ENCODE measurements at places on chromosomes 5 and 9.

GRCh38 chr5:54443270-54443669 lies 12.2 kb upstream of the HSPB3 start:
- DNase-seq: peak; percentile 57

DNA sequence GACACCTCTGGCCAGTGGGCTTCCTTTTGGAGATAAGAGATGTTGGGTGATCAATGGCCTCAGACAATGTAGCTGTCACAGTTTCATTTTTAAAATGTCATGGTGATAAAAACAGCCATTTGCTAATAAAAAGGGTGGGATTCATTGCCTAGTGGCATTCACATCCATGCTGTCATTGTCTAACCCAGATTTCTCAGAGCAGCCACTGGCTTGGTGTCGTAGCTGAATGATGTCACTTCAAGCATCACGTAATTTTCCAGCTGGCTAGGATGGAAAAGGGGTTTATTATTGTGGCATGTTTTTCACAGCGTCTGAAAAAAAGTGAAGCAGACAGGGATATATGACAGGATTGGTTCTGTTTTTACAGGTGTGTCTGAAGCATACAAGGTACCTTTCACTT lies 184.7 kb downstream of the AOPEP start:
- no peak for DNase-seq

- no peak for DNase-seq
Measured at GRCh38 chr5:161030229-161030628, 178.2 kb upstream of the ATP10B start.

- peak; percentile 81 for DNase-seq
Measured at GRCh38 chr9:114804505-114804904, 1.3 kb downstream of the TNFSF15 start.

DNA sequence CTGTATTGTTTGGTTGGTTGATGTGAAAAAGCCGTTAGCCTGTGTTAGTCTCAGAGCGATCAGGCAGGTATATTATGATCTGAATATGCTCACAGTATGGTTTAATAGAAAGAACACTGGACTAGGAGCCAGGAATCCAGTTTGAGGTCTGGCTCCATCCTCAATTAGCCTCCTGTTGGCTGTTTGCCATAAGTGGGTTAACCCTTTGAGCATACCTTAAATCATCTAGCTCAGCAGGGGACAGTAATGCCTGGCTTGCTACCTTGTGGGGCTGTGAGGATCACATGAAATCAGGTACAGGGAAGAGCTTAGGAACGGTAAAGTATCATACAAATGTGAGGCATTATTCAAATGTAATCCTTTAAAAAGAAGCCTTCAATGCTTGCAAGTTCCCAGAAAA lies 104.7 kb downstream of the CMYA5 start:
- no peak for DNase-seq

DNA sequence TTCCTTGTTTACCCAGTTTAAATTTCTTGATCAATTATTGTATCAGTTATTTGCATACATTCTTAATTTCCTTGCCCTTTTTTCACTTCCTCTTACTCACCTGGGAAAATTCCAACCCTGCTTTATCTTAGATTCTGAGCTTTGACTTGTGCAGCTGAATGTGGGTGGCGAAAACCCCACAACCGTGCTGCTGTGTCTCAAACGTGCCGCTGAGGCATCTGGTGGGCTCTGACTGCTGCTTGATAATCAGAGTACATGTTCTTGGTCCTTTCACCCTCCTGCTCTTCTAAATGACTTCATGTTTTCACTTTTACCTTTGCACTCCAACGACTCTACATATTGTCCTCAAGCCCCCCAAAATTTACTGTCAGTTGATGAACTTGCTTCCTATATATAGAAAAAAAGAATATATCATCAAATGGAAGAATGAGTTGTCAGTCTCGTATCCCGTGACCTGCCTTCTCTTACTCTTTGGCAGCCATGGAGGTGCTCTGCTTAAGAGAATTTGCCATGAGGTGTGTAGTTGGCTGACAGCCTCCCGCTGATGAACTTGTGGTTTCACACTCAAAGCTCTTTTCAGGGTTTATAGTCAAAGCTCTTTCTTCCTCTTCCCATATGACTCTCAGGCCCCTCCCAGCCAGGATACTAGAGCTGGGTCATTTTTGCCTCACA lies 14.0 kb upstream of the JAK2 start:
- no peak for DNase-seq

DNA sequence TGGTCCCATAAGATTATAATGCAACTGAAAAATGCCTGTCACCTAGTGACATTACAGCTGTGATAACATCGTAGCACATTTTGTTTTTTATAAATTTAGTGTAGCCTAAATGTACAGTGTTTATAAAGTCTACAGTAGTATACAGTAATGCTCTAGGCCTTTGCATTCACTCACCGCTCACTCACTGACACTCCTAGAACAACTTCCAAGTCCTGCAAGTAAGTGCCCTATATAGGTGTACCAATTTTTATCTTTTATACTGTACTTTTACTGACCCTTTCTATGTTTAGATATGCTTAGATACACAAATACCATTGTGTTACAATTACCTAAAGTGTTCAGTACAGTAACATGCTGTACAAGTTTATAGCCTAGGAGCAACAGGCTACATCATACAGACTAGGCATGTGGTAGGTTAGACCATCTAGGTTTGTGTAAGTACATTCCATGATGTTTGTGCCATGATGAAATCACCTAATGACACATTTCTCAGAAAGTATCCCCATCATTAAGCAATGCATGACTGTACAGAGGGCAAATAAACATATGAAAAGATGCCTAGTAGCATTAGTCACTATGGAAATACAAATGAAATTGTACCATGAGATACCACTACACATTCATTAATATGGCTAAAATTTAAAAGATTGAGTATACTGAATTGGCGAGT lies 127.6 kb downstream of the TRPM6 start:
- no peak for DNase-seq

DNA sequence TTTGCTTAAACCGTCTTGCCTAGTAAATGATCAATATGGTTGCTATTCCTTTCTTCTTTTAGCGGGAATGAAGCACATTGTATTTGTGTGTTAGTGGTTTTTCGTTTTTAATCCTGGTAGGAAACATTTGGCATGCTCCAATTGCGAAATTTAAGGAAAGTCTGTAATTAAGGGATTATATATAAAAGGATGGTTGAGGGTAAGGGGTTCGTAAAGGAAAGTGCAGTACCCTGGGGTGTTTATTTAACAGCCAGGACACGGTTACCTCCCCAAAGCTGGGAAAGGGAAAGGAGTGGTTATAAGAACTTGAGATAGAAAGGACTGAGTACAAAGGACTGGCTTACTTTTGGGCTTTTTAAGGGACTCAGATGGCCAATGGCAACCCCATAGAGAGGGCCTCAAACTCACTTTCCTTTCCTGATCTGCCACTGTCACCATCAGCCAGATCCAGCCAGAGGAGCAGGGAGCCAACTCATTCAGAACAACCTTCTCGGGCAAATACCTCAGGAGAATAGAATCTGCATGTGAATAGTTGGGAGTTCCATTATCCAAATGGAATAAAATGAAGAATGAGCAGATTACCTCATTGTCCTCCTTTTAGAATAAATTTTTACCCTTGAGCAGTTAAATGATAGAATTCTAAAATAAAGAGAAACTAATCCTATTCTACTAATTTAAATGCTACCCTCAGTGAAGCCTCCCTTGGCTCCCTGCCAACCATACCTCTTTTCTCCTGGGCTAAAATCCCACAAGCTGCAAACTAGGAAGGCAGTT lies 117.7 kb downstream of the SNCAIP start:
- no peak for DNase-seq

GRCh38 chr9:32581512-32582143 lies 8.7 kb upstream of the NDUFB6 start:
- peak; percentile 58 for DNase-seq

DNA sequence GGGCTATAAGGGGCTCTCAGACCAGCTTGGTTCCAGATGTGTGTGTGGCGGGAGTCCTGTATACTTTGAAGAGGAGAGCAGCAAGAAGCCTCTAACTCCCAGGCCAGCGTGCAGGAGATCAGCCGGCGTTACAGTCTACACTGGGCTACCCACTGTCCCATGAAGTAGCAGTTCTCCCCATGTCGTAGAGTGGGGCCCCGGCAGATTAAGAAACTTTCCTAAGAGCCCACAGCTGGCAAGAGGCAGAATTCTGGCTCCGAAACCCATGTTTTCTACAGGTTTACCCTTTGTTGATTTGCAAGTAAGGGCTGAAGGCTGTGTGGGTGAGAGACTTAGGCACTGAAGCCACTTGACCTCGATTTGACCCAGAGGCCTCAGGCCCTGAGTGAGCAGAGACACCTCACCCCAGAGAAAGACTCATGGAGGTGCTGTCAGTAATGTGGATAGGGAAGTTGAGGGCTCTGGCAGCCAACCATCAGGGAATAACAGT lies 881 bp upstream of the B4GALT1 start:
- peak; percentile 33 for DNase-seq

- DNase-seq: no peak
Measured at GRCh38 chr5:158389786-158390185, 530.8 kb upstream of the CLINT1 start.

DNA sequence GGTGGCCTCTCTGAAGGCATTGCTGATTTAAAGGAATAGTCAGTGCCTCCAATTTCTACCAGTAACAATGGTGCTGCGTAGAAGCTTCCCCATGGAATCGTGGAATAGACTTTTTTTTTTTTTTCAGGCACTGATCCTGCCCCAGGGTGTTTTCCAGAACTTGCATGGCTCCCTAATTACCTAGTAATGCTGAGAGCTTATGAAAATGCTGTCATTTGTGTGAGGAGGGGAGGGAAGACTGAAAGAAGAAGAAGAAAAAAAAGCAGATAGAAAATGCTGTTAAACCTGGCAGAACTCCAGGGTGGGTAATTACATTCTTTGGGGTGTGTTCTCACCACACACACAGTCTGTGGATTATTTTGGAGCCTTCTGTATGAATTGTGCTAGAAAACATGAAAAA lies 4.8 kb upstream of the GRIA1 start:
- no peak for DNase-seq

DNA sequence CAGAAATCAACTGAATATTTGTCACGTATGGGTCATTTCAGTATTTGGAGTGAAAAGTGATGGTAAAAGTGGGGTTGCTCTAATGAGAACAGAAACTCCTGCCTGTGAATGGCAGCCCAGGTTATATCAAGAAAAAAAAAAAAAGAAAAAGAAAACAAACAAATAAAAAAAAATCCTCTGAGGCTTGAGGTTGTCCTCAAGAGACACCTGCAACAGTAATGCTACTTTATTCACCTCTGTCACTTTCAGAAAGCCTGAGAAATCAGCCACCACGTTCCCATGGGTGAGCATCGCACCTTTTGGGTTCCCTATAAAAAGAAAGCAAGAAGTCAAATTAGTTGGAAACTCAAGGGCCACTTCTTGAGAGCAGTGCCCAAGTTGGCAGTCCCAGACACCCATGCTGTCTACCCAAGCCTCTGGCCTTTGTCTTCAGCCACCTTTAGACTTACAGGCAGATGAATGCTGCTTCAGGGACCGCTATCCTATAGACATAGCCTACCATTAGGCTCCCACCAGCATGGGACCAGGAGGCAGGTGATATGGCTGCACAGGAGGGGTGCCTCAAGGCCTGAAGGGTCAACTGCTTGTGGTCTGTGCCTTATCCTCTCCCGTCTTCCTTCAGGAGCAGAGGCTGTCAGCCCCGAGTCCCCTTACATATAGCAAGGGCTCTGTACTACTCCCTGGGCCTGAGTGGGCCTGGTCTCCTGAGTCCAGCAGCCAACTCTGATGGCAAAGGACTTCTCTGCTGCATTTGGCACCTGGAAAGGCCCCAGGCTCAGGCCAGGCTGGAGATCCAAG lies 31.1 kb upstream of the MEIKIN start:
- DNase-seq: no peak

DNA sequence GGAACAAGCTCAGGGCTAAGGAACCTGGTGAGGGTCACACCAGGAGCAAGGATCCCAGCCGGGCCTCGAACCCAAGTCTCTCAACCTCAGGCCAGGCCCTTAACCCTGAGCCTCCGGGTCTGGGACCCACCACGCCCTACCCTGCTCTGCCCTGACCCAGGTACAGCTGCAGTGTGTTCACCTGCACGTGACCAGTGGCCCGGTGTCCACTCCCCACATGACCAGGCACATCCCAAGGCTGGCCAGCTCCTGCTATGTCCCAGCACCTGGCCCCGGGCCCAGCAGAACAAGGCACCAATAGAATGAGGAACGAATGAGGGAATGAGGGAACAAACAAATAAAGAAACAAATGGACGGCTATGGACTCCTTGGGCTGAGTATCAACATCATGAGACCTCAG lies 112.0 kb upstream of the SARDH start:
- no peak for DNase-seq

GRCh38 chr5:40405230-40405629 lies 274.5 kb upstream of the PTGER4 start:
- DNase-seq: no peak

GRCh38 chr9:93664549-93665120 lies 88.3 kb downstream of the PHF2 start:
- DNase-seq: no peak

DNA sequence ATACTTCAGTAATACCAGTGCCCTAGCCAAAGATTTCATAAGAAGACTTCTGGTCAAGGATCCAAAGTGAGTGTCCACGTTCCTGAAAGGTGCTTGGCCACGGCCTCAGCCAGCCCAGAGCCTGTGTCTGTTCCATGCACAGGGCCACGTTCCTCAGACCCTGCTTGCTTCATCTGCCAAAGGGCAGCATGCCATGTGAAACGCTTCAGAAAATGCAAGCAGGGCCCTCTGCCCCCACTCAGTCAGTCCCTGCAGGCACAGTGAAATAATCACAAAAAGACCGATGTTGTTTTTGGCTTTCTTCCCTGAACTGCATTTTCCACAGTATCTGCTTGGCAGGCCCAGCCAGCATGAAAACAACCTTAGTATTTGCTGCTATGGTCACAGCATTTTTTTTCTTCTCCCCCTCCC lies 85.5 kb upstream of the CTSL start:
- DNase-seq: no peak

GRCh38 chr9:15211815-15212495 lies 95.1 kb downstream of the TTC39B start:
- DNase-seq: no peak

DNA sequence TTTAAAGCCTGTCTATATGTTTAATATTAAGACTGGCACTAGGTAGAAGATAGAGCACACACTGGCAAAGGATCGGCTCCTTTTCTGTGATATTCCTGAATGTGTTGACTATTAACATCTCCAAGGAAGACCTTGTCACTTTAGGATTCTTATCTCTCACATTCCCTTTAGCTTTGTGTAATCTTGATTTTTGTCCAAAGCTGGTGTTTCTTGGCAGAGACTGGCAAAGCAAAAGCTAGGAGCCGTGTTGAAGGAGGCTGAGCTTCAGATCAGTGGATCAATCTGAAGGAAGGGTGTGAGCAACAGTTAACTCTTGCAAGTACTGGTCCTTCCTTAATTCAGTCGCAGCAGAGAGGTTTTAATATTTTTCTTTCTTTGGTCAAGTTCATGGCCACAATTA lies 830.4 kb upstream of the ZNF608 start:
- no peak for DNase-seq

- DNase-seq: no peak
Measured at GRCh38 chr5:40353442-40353841, 326.3 kb upstream of the PTGER4 start.

- no peak for DNase-seq
Measured at GRCh38 chr5:82413302-82414040, 135.3 kb upstream of the RPS23 start.

GRCh38 chr5:37873988-37874387 lies 34.1 kb upstream of the GDNF start:
- DNase-seq: no peak

Data from Caco-2 (cell line).